Activated T-cell treated with anti-CD3 and anti-CD28 coated beads, Interleukin-2, amount 50 U/mL, for 1 hour (primary cell): ENCODE measurements at places on chromosomes 3 and 15.

DNA sequence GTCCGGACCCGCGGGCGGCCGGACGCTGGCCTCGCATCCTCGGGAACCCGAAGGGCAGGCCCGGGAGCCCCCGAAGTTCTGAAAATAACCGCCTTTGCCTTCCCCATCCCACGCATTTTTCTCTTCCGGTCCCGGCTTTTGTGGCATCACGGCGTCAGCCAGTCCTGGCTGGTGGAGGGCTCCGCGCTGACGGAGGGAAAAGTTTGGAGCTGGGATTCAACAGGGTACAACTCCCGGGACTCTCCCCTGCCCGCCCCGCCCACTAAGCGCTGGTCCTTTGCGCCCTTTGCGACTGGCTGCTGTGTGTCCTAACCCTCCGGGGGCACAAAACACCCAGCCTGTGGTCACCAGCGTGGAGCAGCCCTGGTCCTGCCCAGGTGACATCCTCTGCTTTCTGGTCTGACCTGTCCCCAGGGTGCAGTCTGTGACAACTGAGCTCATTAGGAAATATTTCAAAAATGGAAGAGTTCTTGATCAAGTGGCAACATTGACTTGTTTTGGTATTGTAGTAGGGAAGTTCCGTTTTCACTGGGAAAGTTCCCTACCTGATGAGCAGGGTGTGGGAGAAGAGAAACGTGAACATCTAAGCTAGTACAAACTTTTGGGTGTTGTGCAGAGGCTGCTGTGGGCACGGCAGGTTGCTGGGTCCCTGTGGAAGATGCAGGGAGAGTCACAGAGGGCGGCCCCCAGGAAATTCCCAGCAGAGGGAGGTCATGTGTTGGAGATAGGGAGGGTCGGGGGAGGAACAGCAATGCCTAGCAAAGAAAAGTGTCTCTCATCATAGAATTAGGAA lies 775 bp downstream of the ARNT2 start:
- DNase-seq = no peak

- DNase-seq = no peak
These were observed 416.3 kb upstream of the MEIS2 start for GRCh38 chr15:37516621-37517020.

DNA sequence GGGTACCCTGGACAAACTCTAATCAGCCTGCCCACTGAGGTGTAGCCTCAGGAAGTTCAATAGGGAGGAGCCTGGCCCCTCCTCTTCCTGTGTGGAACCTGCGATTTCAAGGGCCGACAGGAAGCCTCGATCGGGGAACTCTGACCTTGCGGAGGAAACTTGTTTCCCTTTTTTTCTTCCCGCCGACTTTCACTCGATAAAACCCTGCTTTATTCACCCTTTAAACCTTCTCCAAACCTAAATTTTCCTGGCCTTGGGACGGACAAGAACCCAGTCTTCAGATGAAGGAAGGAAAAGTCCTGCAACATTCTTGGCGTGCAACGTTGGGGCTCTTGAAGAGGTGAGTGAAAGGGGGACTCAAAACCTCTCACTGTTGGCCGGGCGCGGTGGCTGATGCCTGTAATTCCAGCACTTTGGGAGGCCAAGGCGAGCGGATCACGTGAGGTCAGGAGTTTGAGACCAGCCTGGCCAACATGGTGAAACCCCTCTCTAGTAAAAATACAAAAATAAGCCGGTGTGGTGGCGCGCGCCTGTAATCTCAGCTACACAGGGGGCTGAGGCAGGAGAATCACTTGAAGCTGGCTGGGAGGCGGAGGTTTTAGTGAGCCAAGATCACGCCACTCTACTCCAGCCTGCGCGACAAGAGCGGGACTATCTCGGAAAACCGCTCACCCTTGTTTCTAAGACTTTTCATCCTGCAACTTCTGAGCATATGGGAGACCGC lies 208.2 kb downstream of the ZNF385D start:
- no peak for DNase-seq

GRCh38 chr3:114355653-114356052 lies 61.8 kb downstream of the TIGIT start:
- DNase-seq = no peak

GRCh38 chr3:79986338-79986737 lies 218.5 kb upstream of the ROBO1 start:
- no peak for DNase-seq

DNA sequence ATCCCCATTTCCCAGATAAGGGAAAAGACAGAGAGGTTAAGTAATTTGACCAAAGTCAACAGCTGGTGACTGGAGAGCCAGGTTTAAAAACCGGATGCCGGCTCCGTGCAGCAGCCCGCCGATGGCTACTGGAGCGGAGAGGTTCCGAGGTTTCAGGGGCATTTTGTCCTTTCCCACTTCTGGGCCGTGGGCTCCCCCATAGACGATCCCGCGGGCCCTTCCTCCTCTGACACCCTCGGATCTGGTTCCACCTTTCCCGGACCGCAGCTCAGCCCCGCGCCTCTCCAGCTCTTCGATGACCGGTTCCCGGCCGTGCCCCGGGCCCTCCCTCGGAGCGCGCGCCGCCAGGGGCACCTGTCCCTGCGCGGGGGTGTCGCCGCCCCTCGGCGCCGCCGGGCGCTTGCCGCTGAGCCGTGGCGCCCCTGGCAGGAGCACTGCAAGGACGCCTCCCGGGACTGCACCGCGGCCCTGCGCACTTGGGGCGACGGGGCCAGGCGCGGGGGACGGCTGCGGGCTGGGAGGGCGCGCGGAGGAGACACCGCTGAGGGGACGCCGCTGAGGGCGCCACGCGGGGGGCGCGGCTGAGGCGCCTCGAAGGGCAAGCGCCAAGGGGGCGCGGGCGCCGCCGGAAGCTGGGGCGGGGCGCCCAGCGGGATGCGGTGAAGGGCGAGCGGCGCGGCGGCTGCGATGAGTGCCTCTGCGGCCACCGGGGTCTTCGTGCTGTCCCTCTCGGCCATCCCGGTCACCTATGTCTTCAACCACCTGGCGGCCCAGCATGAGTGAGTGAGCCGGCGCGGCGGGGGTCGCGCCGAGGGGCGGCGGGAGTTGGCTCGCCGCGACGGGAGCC lies at the start of gene TM6SF1:
Gene TM6SF1 (plus strand): TSS at position 652 of the 847 bp plus-strand sequence. CDS start 36 bp downstream, at position 688.
- peak; percentile 21 for DNase-seq

DNA sequence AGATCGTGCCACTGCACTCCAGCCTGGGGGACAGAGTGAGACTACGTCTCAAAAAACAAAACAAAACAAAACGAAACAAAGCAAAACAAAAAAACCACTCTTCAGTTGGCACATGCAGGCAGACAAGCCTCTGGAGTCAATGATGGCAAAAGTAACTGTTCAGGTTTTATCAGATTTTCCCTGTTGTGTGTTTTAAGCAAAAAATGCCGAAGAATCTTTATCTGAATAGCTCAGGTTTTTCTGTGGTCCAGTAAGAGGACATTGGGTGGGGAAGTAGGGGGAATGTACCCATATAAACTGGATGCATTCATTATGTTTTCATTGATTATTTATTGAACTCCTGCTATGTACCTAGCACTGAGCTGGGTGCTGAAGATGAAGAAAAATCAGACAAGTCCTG lies 20.8 kb upstream of the BCL2A1 start:
- no peak for DNase-seq

DNA sequence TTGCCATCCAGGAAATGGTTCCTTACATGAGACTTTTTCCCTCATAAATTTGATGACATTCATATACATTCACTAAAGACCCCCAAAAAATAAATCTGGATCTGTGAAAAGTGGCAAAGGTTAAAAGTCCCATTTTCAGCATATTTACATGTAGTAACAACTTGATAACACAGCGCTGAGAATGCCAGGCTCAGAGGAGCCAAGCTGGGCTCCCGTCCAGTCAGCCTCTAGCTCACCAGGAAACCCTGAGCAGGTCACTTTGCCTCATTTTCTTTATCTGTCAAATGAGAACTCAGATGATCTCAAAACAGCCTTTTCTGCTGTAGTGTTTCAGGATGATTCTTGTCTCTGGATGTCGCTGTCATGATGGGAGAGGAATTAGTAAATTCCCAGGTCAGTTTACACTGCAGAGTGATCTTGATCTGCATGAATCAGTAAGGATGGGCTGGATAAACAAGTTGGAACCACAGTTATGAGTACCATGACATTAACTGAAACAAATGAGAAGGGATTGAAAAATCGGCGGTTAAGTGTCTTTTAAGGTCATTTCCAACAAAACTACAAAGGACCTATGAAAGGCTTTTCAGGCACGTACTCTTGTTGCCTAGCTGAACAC lies 82.8 kb downstream of the PPARG start:
- no peak for DNase-seq

DNA sequence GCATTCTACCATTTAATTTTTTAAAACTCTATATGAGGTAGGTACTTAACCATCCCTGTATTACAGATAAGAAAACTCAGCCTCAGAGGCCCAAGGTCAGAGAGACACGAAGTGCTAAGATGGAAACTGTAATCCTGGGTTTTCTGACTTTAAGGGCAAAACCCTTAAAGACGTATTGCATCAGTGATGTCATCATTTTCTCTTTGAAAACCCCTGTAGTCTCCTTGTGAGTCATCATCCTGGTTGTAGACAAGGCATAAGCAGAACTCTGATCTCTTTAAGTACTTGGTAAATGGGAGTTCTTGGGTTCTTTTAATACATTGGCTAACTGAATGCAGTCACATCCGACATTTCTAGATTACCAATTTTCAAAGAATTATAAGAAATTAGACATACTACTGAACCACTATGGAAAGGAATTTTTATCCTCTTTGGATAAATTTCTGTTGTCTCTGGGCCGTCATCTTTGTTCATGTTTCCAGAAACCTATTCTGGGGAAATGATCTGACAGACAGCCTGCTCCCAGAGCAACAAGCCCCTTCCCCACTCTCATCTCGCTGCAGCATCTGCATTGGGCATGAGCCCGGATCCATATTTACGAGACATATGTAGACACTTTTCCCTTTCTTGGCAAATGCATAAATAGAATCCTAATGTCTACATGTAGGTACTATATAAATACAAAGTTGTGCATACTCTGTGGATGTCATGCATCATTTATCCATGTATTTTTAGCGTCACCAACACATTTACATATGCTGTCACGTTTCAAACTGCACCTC lies 48.7 kb upstream of the MDFIC2 start:
- DNase-seq = no peak

DNA sequence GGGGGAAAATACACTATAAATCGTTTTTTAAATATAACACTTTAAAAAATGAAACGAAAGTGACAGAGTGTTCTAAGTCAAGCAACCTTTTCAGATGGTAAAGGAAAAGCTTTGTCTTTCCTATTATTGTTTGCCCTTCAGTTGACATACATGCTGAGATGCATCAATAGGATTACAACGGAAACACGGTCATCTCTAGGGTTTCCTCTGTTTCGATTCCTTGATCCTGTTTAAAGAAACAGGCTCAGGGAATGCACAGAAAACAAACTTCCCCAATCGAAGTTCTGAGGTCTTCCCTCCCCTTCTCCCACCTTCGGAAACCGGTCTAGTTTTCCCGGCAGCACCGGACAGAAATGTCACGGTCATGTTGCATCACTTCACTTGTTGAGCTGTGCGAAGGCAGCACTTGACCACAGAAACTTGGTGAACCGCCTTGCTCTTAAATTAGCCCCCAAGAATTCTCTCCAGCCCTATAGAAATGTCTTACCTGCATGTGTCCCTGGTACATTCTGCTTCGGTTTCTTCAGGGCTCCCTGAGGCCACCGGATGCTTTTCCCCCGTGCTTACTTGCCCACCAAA lies 556 bp downstream of the PEX5L start:
- no peak for DNase-seq

- no peak for DNase-seq
These were observed 144.5 kb downstream of the ATP10A start for GRCh38 chr15:25718597-25718996.

DNA sequence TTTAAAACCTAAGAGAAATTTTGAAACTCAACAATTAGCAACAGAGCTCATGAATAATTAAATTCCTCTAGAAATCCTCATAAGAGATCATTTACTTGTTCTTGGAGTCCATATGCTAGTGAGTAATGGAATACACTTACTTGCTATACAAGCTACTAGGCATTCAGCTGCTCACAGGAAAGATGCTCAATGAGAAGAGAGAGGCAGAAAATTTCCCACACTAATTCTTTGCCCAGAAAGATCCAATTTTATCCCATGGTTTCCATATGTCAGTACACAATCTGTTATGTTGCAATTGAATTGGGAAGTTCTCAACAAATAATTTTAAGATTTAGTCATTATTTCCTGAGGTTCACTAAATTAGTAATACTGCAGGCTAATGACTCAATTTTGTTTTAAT lies 310.4 kb downstream of the RYR3 start:
- DNase-seq = no peak

GRCh38 chr15:71768184-71768583 lies 42.2 kb upstream of the NR2E3 start:
- DNase-seq = no peak

GRCh38 chr3:154023148-154023547 lies 98.0 kb upstream of the ARHGEF26 start:
- no peak for DNase-seq

DNA sequence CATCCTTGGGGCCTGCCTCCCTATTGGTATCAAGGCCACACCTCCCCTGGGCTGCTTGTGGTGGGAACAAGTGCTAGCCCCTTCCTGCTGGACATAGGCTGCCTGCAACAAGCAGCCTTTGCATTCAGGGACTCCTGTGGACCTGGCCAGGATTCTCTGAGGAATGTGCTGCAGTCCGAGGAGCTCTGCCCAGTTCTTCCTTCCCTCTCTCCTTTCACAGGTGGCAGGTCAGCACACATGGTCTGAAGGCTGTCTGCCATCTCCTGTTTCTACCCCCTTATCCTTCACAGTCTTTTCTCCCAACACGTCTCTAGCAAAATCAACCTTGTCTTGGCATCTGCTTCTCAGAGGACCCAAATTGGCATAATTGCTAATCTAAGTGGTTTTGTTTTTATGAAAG lies 97.0 kb upstream of the LIPC start:
- DNase-seq = no peak

DNA sequence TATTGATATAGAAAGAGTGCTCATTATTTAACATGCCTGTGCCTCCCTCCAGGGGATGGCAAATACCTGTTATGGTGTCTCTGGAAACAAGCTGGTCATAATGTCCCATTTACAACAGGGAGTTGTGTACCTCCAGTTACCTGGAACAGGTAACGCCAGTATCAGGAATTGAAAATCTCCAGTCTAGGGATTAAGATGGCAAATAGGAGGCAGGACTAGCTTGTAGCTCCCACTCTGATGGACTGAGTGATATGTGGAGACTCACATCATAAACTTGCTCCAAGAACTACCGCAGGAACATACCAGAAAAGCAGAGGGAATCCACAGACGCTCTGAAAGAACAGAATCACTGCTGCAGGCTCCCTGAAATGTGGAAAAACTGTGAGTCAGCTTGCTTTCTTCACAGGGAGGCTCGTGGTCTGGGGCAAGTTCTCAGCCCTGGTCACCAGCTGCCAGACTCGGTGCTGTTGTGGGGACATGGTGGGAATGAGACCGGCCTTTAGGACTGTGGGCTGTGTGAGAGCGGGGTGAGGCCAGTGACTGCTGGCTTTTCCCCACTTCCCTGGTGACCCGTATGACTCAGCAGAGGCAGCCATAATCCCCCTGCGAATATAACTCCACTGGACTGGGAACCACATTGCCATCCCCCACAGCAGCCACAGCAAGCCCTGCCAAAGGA lies 97.4 kb downstream of the KCNAB1 start:
- no peak for DNase-seq
